ENCODE measurements at places on chromosomes 3 and 15.

DNA sequence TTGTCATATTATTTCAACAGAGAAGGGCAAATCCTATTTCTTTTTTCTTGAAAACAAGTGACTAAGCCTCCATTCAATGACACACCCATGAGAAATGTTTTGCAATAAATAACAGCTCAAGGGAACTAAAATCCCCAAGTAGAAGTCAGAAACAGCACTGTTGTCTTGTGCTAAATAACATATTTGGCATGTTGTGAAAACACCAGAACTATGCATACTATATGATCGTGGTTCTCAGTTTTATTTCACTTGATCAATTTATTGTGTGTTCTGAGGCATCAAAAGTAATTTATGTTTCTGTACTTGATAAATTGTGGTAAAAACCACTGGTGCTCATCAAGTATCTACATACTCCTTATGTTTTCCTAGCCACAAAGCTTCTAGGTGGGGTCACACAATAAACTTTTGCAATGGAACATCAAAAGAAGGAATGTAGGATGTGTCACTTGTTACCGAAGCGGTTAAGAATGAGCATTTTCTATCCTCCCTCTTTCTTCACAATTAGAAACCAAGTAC lies 691.7 kb upstream of the CBLB start:
- DNase-seq = no peak

GRCh38 chr15:92883163-92883875 lies 16.8 kb upstream of the CHD2 start:
- DNase-seq = peak; percentile 66

DNA sequence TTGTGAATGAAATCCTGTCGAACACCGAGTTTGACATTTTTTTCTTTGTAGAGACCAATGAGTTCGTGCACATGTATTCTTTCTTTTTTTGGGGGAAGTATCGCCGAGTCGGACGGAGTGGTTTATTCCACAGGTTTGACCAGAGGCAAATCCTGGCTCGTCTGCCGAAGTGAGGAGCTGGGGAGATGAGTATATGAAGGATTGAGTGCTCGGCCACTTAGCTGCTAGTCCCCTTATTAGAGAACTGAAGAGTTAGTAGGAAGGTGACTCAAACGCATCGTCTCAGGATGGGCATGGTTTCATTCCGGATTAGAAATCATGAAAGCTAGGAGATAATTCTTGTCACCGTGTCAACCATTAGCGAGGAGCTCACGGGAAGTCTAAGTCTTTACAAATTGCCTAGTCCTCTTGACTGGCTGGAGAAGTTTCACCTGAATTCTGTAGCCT lies 154.7 kb upstream of the GOLIM4 start:
- DNase-seq = peak; percentile 1

GRCh38 chr3:51696954-51697353 lies 9.9 kb upstream of the GRM2 start:
- DNase-seq = no peak

DNA sequence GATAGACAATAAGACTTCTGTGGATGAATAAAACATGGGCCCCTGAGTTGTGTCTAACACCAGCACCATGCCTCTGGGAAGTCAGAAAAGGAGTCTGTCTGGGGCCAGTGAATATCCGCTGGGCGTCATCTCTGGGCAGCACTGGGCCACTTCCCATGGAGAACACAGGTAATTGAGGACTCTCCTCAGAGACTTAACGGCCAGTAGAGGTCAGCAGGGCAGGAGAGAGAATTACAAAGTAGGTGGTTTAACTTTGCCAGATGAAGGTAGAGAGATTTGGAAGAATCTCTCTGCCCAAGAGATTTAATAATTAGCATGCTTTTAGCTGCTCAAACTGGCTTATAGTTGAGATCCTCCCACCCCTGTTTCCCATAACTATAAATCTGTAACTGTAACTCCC lies 65.7 kb downstream of the OCA2 start:
- DNase-seq = no peak

GRCh38 chr3:29447946-29448627 lies 167.2 kb downstream of the RBMS3 start:
- no peak for DNase-seq

DNA sequence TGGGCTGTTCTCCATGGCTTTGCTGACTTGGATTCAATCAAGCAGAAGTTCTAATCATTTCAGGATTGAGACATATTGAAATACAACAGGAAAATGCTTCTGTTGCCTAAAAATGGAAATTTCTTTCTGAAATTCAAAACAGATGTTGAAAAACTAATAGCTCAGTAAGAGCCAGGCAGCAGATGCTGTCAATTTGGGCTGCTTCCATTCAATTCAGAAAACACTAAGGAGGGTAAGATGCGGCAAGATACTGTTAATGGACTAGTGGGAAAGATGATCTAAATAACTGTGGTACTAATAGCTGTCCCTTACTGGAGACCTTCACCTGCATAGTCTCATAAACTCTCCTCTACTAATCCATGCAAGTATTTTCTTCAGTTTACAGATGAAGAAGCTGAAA lies 53.5 kb downstream of the DGKG start:
- no peak for DNase-seq

DNA sequence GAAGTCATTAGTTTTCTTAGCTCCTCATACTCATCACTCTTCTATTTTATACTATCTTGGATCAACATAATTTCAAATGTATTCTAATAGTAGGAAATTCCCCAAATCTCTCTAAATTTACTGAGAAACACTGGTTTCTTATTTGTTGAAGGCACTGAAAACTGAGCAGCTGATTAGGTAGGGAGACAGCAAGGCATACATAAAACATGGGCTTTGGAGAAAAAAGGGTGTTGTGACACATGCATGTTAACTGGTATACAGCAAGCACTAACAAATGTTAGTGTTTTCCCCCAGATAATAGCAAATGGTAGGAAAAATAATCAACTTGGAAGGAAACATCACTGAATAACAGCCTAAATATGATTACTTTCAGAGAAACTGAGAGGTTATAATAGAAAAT lies 125.5 kb upstream of the TSPAN3 start:
- no peak for DNase-seq

DNA sequence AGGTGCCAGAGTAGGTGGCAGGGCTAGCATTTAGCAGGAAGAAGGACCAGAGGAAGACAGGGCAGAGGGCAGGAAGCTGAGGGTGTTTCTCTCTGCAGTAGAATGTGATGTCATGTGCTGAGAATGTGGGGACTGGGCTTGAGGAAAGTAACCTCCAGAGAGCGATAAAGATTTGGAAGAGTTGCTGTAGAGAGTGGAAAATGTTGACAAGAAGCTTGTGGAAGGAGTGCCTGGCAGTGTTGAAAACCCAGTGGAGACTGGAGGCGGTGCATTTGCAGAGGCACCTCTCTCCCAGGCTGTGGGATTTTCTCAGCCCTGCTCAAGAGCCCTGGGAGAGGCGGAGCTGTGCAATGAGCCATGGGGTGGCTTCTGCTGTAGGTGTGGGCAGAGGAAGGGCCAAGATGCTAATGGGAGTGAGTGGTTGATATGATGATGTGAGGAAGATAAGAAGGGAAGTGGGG lies 54.8 kb downstream of the MESD start:
- no peak for DNase-seq

Measured in activated CD4-positive, alpha-beta T cell treated with anti-CD3 and anti-CD28 coated beads, Interleukin-10, Interleukin-2, amounts not matched to agents 100 ng/mL and 50 ng/mL, durations not matched to agents 16 hours and 8 hours (primary cell).